Activated CD4-positive, CD25-positive, alpha-beta regulatory T cell treated with anti-CD3 and anti-CD28 coated beads, Interleukin-2, amount 50 U/mL, for 16 hours (primary cell): ENCODE measurements at places on chromosomes 4 and X.

GRCh38 chrX:118164138-118164537 lies 47.5 kb upstream of the KLHL13 start:
- no peak for DNase-seq

DNA sequence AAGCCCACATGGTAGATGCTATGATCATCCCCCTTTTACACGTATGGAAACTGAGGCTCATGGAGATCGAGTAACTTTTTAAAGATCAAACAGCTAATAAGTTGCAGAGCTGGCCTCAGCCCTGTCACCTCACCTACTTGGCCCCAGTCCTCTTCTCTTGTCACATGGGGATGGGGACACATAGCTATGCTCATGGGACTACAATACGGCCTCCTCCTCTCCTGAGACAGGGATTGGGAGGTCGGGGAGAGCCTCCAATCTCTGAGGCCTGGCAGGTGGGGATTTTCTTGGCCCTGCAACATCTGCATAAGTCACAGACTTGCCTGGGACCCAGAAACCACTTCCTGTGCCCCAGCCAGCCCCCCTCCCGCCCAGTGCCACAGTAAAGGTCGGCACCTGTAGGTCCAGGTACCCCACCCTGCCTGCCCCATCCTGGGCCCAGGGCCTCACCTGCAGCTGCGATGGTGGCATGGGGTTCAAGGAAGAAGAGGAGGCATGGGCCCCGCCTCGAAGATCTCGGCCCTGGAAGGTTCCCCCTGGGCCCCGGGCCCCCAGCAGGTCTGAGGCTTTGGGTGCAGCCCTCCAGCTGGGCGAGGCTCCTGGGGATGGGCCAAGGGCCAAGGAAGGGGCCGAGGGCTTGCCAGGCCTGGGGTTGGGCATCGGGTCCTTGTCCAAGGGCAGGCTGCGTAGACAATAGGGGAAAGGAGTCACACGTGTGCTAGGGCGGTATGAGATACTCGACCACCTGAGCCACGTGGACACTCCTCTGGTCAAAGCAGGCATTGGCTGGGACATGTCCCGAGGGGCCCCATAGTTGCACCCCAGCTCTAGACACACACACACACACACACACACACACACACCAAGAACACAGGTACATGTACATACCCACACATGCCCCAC lies 6.4 kb downstream of the FOXP3 start:
- DNase-seq = no peak

GRCh38 chr4:185713272-185713671 lies 98.7 kb downstream of the SORBS2 start:
- DNase-seq = no peak

DNA sequence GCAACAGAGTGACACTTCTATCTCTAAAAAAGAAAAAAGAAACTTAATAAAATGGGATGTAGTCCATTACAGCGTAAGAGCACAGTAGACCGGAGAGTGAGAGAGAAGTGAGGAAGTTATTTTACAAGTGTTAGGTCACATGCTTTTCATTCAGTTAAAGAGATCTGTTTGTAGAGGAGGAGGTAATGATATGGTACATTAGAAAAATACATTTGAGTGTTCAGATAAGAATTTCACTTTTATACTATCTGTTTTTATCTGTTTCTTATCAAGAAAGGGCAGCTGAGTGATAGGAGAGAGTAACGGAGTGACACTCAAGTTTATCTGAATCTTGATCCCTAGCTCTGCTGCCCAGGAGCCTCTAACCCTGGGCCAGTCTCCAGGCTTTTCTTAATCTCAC lies 38.9 kb downstream of the FNIP2 start:
- no peak for DNase-seq

- no peak for DNase-seq
These were observed 21.7 kb downstream of the CLOCK start for GRCh38 chr4:55524844-55525571.
